ENCODE measurements at places on chromosomes 5 and 9.

DNA sequence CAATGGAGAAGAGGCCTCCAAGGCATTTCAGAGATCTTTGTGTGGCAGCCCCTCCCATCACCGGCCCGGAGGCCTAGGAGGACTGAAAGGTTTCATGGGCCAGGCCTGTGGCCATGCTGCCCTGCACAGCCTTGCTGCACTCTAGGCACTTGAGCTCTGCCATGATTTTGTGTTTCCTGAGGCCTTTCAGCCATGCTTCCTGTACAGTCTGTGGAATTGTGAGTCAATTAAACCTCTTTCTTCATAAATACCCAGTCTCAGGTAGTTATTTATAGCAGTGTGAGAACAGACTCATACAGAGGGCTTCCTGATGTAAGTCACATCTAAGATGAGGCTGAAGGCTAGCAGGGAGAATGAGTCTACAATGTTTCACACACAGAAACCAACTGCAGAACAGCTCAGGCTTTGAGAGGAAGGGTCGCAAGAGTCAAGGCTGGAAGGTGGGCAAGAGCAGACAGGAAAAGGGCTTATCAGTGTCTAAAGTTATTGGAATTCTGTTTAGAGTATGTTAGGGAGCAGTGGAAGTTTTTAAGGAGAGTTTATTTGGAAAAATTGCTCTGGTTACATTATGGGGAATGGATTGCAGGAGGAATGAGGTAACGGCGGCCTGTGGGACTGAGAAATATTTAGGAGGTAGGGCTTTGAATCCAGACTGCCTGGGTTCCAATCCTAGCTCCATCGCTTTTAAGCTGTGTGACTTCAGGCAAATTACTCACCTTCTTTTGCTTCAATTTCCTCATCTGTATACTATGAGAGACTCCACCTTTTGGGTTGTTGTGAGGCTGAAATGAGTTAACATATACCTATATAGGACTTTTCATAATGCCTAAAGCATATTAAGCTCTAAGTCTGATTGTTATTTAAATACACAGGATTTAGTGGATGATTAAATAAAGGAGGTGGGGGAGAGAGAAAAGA is 291.2 kb downstream of the CWC27 start:
- no peak for DNase-seq

DNA sequence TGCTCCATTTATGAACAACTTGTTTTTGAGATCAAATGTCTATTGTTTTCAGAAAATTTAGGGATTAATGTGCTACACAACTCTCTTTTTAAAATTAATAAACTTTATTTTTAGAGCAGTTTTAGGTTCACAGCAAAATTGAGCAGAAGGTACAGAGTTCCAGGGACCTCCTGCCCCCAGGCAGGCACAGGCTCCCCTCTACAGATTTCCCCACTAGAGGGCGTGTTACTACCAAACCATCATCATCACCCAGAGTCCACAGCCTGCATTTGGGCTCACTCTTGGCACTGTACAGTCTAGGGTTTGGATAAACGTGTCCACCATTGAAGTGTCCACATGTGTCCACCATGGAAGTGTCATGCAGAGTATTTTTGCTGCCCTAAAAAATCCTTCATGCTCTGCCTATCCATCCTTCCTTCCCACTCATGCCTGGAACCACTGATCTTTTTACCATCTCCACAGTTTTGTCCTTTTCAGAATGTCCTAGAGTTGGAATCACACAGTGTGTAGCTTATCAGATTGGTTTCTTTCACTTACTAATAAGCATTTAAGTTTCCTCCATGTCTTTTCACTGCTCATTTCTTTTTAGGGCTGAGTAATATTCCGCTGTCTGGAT is 61.7 kb downstream of the MRPL36 start:
- no peak for DNase-seq

DNA sequence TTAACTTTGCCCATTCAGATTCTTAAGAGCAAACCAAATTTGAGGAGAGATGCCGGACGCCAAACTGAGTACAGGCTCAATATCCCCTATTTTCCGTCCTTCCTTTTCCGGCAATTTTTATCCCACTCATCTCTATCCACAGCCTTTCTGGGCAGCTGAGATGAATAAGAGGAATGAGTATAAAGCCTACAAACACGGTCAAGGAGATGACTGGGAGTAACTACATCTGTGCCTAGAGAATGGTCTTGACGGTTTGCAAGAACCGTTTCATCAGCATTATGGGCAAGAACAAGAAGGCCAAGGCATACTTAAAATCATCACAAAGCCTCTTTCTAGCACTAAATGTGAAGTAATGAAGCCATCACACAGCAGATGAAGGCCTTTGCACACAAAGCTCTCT is 227.3 kb downstream of the DCP2 start:
- DNase-seq = no peak

- DNase-seq = no peak
Observed at GRCh38 chr5:112710896-112711295, 26.8 kb upstream of the APC start.

DNA sequence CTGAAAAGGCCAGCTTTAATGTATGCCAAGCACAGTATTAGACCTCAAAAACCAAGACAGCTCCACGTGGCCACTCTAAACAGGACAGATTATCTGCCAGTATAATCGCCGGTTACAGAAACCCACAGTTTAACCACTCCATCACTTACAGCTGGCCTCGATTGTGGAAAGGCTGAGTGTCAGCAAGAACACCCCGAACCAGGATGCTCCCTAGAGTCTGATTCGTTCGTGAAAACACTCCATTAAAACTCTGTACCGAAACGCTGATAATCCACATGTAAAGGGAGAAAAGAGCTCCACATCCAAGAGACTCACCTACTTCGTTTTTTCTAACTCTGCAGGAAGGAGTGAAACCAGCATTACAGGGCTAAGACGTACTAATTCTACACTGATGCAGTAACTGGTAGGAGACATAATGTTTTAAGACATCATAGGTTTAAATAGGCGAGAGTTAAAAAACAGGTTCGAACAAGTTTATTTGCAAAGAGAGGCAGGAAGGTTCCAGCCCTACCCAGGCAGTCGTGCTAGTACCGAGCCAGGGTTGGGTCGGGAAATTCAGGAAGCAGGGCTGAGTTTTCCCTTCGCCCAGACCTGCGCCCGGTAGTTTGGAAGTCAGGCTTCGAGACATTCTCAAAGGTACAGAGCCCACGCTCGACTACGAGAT is 949 bp downstream of the SERINC5 start:
- no peak for DNase-seq

- DNase-seq = no peak
Observed at GRCh38 chr5:131758520-131758900, 38.3 kb downstream of the FNIP1 start.

- DNase-seq = no peak
Observed at GRCh38 chr5:154189256-154189818, 1.2 kb upstream of the GALNT10 start.

DNA sequence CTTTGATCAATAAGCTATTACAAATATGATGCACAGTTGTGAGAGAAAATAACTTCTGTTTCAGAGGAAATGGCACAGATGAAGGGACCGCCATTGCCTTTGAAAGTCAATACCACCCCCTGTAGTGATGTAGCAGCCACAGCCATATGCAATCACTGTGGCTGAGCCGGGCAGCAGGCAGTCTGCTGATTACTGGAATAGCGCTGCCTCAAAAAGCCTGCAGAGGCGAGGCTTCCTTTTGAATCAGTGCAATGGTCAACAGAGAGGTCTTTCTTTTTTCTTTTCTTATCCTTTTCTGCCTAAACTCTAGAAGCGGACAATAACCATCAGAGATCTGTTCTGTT is 265.1 kb upstream of the TAS2R1 start:
- DNase-seq = no peak

DNA sequence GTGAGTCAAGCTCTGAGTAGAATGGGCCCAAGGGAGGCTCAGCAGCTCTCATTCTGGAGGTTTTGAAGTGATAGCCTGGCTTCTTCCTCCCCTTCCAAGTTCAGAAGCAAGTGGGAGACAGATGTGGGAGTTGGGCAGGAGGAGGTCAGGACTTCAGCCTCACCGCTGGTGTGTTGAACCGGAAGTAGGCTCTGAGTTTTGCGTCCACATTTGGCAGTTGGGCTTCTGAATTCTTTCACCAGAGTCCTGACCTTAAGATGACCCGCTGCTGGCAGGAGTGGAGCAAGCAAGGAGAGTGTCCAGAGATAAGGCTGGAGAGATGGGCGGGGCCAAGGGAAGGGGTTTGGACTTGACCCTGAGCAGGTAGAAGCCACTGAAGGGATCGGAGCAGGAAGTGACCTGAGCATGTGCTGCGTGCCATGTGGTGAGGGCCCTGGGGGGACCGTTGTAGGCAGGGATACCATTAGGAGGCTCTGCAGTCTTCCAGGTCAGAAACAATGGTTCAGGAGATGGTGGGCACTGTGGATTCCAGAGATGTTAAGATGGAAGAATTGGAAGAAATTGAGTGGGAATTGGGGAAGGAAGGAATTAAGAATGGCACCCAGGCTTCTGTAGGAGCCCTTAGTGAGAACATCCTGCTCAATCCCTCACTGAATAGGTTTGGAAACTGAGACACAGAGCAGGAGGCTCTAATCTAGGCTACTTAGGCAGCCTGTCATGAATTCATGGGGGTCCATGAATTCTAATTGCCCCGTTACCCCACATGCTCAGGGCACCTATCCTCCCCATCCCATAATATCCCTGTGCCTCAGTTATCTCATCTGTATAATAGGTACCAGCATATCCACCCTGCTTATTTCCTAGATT is 25.9 kb downstream of the GALNT12 start:
- DNase-seq = no peak

- DNase-seq = no peak
Observed at GRCh38 chr5:159593518-159594073, 263.3 kb upstream of the IL12B start.

GRCh38 chr5:73673161-73673591 is 47.2 kb downstream of the ARHGEF28 start:
- DNase-seq = no peak

- DNase-seq = no peak
Observed at GRCh38 chr9:96437454-96437853, 12.5 kb upstream of the HABP4 start.

DNA sequence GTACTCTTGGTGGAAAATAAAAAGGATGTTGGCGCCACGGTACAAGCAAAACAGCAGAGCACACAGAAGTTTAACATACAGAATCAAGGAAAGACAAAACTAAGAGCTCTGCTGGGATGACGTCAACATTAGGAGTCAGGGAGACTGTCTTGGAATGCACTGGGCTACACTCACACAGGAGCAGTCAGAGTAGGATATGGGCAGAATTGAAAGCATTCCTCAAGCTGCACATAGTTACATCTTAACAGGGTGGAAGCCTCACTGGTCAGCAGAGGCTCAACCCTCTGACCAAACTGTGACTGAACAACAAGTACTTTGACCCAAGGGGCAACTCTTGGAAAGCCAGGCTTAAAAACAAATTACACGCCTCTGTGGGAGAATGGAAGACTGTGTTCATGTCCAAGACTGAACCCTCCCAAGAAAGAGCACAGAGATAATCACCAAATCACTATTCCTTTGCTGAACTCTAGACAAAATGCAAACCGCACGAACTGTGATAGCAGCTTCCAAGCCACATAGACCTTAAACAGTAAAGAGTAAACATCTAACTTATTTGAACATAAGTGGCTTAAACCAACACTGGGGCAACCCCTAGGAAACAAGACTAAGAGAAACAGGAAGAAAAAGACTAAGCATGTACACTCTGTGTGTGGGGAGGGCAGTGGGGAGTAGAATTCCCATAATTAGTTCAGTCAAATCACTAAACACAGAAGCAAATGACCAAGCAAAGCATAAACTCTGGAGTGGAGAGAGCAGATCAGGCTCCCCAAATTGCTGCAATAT is 772.7 kb downstream of the PRELID2 start:
- DNase-seq = no peak
